ENCODE measurements at places on chromosomes 7 and 10.

DNA sequence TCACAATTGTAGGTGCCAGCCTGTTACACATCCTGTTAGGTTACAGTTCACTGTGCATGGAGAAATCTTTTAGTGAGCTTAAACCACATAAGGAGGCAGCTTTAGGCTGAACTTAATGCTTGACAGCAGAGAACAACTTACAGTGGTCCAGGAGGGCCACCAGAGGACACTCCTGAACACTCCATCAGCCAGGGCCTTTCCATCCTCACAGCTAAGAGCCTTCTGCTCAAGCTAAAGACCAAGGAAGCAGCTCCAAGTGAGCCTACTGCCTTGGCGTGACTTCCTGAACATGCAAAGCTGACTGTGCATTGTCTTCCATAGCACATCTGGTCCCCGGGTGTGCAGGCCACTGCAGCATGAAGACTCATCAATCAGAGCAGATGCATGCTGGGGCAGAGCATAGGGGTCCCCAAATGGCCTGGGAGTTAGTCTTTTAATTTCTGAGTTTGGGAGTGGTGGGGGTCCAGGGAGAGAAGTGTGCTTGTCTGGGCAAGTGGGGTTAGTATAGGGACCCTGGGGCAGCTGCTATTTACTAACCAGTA is 105.0 kb downstream of the ZNF248 start:
- no peak for DNase-seq

GRCh38 chr10:123967626-123968243 is 76.1 kb upstream of the CPXM2 start:
- peak; percentile 43 for DNase-seq

DNA sequence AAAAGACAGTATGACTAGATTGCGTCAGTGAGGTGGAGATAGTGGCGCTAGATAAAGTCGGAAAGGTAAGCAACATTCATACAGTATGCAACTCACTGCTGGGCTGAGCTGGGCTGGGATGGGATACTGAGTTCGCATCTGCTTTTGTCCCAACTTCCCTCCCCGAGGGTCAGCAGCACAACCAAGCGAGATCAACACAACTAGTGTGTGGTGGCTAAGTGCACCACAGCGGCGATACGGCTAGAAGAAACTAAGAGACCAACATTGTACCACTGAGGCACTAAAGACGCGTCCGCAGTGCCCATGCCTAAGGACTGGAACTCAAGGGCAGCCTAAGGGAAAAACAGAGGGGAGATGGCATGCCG is 467 bp downstream of the EXOSC1 start:
- no peak for DNase-seq

- no peak for DNase-seq
Measured at GRCh38 chr7:88357781-88358525, 51.3 kb upstream of the STEAP4 start.

- DNase-seq = no peak
Measured at GRCh38 chr7:20447021-20447650, 116.4 kb downstream of the ITGB8 start.

- DNase-seq = no peak
Measured at GRCh38 chr7:93906267-93906666, at the start of gene GNGT1. Gene GNGT1 (plus strand): TSS chr7:93906567. CDS start chr7:93906747, 180 bp downstream.

DNA sequence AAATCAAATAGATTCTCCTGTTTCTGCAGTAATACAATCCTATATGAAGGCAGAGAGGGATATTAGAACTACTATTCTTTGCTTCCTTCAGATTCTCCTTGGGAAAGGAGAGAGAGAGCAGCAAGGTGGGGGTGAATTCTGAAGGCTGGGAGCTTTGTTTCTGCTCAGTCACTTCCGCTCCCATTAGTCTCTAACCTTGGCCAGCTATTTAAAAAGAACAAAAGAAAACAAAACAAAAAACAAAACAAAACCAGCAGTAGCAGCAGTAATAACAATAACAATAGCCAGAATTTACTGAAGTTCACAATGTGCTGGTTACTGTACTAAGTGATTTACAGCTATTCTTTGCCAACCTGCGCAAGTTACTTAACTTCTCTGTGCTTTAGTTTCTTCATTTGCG is 9.9 kb downstream of the GPR85 start:
- DNase-seq = no peak

DNA sequence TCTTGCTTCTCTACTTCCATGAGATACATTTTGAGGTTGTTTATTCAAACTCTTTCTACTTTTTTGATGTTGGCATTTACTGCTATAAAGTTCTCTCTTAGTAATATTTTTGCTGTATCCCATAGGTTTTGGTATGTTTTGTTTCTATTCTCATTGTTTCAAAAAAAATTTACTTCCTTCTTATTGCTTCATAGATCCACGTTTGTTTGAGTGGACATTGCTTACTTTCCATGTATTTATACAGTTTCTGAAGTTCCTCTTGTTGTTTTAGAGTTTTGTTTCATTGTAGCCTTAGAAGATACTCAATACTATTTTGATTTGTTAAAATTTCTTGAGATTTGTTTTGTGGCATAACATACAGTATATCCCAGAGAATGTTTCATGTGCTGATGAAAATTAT is 13.7 kb downstream of the TAS2R40 start:
- DNase-seq = no peak

DNA sequence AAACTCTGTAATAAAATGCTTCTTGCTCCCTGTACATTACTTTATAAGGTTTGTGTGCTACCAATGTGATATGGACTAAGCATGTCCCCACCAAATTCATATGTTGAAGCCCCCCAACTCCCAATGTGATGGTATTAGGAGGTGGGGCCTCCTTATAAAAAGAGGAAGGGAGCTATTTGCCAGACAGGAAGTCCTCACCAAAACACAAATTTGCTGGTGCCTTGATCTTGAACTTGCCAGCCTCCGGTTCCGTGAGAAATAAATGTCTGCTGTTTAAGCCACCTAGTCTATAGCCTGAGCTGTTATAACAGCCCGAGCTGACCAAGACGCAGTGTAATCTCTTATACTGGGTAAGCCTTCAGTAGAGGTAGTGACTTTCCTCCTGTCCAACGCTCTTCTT is 114.5 kb downstream of the INHBA start:
- no peak for DNase-seq

- peak; percentile 81 for DNase-seq
Measured at GRCh38 chr10:79404231-79404609, 41.2 kb downstream of the ZCCHC24 start.

DNA sequence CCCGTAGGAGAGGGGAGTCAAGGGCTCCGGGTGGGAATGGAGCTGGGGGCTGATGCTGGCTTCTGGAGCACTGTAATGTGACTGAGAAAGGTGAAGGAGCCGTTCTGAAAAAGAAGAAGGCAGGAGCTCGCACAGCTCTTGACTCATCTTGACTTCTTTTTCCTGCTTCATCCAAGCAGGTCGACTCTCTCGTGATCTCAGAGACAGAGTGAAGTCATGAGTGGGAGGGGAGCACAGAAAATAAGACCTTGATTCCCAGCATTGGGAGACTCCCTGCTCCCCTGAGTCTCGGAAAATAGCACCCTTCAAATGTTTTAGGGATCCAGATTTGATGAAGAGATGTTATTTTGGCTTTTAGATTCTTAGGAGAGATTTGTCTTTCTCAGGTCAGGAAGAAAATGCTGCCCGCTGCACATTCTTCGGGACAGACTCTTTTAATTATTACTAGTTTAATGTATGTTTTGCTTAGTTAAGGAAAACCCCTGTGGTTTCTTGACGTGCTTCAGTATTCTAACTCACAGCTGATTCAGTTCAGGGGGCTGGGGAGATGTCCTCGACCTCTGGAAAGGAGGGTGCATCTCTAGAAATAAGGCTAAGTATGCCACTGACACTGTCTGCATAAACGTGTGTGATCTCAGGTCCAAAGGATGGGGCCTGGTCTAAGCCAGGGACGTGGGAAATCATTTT is 34.1 kb downstream of the EGFR start:
- DNase-seq = peak; percentile 76

- no peak for DNase-seq
Measured at GRCh38 chr7:123824754-123825067, 20.3 kb upstream of the HYAL4 start.

DNA sequence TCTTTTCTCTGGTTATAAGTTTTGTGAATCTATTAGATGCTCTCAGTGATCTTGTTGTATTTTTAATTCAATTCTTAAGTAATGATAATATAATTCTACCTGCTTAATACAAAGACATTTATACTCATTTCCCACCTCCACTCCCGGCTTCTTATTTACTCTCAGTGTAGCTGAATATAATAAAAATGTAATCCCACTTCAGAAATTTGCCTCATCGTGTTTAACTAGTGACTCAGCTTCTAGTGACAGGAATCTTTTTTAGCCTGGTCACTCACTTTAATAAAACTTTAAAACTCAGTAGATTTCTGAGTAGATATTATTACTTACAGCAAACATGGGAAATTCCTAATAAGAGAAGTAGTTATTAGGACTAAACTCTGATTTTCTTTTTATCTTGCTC is 1506.2 kb upstream of the LRRTM3 start:
- no peak for DNase-seq

GRCh38 chr7:113142385-113143119 is 24.2 kb upstream of the SMIM30 start:
- DNase-seq = no peak

GRCh38 chr7:133512560-133512959 is 259.7 kb downstream of the EXOC4 start:
- peak; percentile 94 for DNase-seq

GRCh38 chr7:126783613-126784012 is 469.1 kb downstream of the GRM8 start:
- DNase-seq = no peak

GRCh38 chr10:43793704-43794103 is 145.0 kb upstream of the ZNF32 start:
- DNase-seq = no peak

DNA sequence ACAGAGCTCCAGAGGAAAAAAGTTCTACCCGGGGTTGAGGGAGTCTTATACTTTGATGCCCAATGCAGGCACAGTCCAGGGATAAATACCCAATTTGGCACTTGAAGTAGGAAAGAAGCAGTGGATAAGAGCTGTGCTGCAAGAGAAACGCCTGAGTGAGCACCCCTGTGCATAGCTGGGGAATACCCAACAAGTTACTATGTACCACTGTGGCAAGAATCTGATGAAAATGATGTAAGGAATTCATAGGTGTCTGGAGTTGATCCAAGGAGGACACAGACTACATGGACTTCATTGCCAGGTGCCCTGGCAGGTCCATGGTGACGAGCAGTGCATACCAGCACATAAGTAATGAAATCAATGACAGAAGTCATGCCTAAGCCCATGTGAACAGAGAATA is 183.7 kb upstream of the FEZF1 start:
- no peak for DNase-seq

- DNase-seq = no peak
Measured at GRCh38 chr10:112526139-112526538, 79.1 kb downstream of the VTI1A start.

GRCh38 chr10:25501912-25502311 is 327.1 kb downstream of the GPR158 start:
- no peak for DNase-seq

DNA sequence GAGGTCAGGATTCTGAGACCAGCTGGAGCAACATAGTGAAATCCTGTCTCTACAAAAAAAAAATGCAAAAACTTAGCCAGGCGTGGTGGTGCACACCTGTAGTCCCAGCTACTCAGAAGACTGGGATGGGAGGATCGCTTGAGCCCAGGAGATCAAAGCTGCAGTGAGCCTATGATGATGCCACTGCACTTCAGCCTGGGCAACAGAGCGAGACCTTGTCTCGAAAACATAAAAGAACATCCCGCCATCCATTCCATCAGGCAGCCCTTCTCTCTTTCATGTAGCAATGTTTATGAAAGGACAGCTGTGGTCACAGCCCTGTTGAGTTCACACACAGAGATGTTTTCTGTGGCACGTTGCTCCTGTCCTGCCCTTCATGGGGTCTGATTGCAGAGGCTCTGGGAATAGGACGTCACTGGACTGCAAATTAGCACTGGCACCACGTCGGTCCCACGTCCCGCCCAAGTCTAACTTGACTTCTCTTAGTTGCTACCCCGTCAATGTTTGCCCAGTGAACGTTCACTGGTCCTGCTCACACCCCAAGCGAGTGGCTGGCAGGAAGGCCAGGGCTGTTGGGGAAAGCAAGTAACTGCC is 64.5 kb upstream of the MYL10 start:
- no peak for DNase-seq

- no peak for DNase-seq
Measured at GRCh38 chr10:43997330-43997729, 348.6 kb upstream of the ZNF32 start.

DNA sequence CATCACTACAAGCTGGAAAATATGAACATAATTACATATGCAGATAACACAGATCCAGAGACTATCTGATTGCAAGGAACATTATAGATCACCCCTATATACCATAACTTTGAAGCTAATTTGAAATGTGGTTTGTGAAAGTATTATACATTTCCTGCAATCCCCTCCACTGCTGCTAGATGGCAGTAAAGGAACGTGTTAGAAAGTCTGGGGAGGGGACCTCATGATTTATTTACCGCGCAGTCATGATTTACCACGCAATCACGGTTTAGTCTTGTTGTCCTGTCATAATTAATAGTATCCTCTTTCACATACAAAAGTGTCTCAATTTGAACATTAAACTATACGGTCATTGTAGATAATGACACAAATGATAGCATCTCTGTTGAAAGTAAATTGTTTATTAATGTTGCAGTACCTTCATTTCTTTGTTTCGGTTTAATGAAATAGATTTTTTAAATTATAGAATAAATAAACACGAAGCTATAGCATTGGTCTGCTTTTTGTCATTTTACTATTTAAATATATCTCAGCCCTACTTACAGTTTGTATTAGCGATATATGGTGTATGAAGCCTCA is 145.3 kb upstream of the PRSS1 start:
- peak; percentile 66 for DNase-seq

GRCh38 chr10:73892310-73893030 is 18.1 kb upstream of the CAMK2G start:
- peak; percentile 64 for DNase-seq

Measured in astrocyte of the spinal cord (primary cell).